ENCODE measurements at places on chromosomes 1 and 21. TPM values are rescaled to one million over a fixed set of nuclear protein-coding genes. Genes with fewer than 3 reads are reported as not detected.
A peak's percentile ranks its signal among the peaks of the same experiment; 100 is the strongest.

The ARTN gene
- total RNA-seq = 0.49 TPM

The GPATCH3 gene
- 20.0 TPM for total RNA-seq

The SLAMF9 gene
- not detected for total RNA-seq

The ANKRD65 gene
- total RNA-seq = not detected

DNA sequence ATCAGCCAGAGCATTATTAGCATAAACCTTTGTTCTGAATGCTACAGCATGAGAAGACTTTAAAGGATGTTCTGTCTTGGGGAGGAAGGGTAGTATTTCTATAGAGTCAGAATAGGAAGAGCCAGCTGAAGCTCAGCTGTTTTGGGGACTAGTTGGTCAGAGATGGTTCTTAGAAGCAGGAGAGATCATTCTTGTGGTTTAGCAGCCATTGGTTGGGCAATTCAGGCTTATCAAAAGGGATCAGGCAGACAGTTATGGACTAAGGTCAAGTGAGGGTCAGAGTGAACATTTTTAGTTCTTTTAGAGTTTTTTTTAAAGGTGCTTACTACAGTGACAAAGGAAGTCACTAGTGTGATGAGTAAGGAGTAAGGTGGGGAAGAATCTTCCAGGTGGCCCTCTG lies 245.5 kb downstream of the RPS6KC1 start:
- DNase-seq = no peak

- DNase-seq = no peak
Observed at GRCh38 chr1:79198832-79199231, 192.3 kb upstream of the ADGRL4 start.

DNA sequence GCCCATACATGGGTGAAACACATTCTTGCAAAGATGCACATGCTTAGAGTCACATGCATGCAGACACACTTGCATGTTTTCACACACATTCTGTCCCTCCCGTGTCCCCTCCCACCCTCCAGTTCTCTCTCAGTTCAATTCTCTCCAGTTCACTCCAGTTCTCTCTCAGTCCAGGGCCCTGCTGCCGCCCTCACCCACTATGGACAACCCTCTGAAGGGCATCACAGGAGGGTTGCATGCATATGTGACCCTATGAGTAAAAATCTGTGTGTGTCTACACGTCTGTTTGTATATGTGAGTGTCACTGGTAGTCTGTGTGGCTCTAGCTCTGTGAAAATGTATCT lies 21.8 kb upstream of the ADGRB2 start:
- DNase-seq = no peak

GRCh38 chr1:232968965-232969364 lies 18.6 kb downstream of the NTPCR start:
- no peak for DNase-seq

DNA sequence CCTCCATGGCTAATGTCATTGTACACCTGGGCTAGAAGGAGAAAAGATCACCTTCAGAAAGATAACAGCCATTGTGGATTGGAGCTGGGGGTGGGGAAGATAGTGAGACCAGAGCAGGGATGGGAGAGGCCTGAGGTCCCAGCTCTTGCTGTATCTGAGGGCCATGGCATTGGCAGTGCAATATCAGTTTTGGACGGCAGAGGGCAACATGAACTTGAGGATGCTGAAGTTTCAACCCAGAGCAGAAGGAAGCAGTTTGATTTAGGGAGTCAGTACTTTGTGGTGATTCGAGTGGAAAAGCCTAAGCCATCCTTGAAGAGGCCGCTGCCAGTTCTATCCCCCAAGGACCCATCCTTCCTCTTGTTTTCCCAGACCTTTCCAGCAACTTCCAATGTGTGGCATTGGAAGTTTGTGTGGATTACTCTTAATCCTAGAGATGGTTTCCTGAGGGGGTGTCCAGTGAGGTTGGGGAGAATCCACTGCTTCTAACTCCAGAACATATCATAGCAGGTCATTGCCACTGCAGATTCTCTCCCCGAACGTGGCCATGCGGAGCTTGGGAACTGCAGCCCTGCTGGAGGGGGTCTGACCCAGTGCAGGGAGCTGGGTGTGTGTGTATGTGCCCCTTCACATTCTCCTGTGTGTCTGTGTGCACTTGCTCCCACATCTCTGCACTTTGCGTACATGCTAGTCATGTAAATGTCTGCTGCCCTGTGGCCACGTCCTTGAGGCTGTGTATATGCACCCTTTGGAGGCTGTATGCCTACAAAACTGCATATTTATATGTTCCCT lies 24.1 kb downstream of the SLC26A9 start:
- peak; percentile 22 for DNase-seq

DNA sequence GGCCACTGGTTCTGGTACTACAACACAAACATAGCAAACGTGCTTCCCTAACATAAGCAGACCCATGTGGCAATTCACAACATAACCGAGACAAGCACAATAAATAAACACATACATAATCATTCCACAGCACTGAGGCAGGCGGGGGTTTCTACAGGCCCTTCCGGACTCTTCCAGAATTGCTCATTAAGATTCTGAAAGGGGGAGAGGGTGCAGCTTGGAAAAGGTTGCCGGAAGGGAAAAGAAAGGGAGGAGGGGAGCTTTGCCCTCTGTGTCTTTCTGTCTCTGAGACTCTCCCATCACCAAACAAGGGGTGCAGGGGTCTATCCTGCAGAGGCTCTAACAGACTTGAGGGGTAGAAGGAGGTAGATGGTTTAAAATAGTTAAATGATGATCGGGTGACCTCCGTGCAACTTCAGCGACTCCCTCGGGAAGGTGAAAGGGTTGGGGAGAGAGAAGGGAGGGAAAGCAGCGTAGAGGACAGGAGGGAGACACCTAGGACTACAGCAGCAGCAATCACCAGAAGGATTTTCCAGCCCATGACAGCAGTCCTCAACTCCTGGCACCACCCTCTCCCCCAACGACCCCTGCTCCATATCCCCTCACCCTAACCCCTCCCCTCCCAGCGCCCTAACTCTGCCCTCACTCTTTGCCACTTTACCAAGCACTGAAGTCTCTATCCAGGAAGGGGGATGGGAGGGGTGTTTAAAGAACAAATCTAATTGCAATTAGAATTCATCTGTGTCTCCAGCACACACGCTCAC lies 365.5 kb upstream of the ESRRG start:
- DNase-seq = no peak

- no peak for DNase-seq
Observed at GRCh38 chr1:62180639-62181038, 14.0 kb upstream of the L1TD1 start.

GRCh38 chr21:42150474-42151085 lies 68.4 kb upstream of the ABCG1 start:
- no peak for DNase-seq

DNA sequence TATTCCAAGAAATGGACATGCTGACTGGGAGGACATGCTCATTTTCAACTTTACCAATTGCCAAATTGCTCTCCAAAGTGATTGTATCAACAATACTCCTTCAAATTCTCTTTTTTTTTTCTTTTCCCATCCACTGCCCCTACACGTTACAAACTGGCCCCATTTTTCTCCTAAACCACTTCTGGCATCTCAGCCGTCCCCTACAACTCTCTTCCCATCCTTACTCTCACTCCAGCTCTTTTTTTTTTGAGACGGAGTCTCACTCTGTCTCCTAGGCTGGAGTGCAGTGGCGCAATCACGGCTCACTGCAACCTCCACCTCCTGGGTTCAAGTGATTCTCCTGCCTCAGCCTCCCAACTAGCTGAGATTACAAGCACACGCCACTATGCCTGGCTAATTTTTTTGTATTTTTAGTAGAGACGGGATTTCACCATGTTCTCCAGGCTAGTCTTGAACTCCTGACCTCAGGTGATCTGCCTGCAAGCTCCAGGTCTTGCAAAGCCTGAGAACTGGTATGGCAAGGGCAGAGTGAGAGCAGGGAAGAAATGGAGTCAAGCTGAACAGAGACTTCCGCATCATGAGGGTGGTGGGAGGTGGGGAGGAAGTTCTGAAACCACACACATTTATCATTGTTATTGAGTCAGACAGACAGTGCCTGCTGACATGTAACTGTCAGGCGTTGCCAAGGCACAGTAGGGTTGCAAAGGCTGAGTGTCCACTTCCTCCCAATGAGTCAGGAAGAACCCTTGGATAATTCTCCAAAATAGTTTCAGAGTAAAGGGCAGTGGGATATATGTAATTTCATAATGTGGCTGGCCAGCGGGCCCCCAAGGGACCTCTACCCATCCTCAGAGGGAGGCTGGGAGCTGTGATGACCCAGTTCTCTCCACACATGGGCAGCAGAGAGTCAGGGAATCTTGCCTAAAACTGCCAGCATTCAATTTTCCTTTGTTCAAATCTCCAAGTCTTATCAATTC lies 17.4 kb downstream of the CELA3A start:
- DNase-seq = peak; percentile 26

GRCh38 chr1:225872075-225872430 lies 10.1 kb downstream of the TMEM63A start:
- no peak for DNase-seq

- no peak for DNase-seq
Observed at GRCh38 chr1:223199094-223199647, 56.1 kb upstream of the TLR5 start.

DNA sequence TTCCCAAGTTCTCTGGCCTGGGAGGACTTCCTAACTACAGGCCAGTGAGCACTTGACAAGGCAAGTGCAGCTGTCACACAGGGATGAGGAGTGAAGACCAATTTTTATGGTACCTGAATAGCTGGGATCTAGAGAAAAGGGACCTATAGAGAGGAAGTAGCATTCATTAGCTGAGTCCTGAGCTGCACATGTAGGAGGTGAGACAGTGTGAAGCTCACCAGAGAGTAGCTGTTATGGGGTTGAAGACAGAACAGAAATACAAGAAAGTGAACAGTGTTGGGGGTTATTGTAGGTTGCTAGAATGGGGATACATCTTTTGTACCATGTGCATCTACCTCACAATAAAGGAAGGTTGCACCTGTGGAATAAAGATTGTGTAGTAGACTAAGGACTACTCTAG lies 37.7 kb upstream of the PYHIN1 start:
- no peak for DNase-seq
